Inflammatory macrophage treated with lipopolysaccharide for 4 hours (primary cell): ENCODE measurements at places on chromosomes 2 and 18.

DNA sequence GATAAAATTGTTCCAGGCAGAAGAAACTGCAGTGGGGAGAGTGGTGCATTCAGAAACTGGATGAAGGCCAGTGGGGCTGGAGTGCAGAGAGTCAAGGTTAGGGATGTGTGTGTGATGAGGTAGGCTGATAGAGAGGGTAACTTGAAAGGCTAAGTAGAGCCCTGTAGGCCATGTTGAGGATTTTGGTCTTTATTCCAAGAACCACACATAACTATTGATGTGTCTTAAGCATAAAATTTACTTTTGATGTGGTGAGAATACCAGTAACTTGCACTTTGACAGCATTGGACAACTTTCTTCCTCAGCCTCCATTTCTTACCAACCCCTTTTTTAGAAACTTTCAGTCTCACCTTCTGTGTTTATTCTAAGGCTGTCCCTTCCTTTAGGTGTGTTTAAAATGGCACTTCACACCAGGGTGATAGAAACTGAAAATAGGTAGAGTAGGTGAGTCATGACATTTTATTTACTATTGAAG lies 22.6 kb downstream of the MTX2 start:
- no peak for DNase-seq

GRCh38 chr2:43569921-43570320 lies 25.9 kb downstream of the THADA start:
- DNase-seq, result no peak

GRCh38 chr2:127007652-127008051 lies 99.3 kb downstream of the BIN1 start:
- peak; percentile 56 for DNase-seq

DNA sequence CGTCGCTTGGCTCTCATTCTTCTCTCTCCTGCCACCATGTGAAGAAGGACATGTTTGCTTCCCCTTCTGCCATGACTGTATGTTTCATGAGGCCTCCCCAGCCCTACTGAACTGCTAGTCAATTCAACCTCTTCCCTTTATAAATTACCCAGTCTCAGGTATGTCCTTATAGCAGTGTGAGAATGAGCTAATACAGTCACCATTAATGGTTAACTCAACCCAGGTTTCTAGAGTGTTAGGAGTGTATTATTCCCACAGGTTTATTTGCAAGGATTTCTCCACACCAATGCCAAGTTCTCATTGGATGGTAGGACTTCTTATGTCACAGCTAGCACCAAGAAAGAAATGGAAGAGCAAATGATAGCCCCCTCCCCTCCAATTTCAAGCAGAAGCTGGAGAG lies 71.9 kb downstream of the DYNAP start:
- no peak for DNase-seq

DNA sequence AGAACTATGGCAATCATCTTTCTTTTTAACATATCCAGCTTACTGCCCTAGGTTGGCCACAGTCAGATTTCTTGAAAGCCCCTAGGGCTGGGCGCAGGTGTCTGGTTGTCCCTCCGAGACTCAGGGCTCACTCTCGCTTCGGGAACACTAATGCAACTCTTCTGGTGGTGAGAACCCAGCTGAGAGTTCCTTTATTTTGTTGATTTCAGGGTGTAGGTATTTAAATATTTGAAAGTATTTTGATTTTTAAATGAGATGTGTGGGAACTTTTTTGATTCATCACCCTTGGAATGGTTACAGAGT lies 40.7 kb downstream of the INPP4A start:
- no peak for DNase-seq

GRCh38 chr18:62751341-62751821 lies 36.0 kb downstream of the PHLPP1 start:
- no peak for DNase-seq

DNA sequence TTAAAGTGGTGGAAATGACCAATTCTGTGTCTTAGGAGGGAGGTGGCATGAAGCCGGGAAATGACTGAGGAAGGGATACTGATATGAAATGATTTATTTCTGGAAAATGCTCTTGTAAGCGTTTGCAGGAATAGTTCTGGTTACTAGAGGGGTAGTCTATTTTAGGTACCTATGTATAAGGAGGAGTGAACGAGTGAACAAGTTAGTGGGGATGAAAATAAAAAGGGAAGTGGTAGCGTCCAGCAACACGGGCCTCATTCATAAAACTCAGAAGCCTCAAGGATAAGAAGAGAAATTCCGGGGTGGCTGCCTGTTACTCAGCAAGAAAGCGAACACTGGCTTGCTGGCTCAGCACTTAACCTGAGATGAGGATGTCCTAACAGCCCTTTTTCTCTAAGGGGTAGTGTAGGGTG lies 303.3 kb downstream of the NCKAP5 start:
- no peak for DNase-seq

GRCh38 chr18:9712130-9712577 lies 4.1 kb downstream of the RAB31 start:
- DNase-seq, result no peak

- DNase-seq, result no peak
These were observed 102.2 kb downstream of the AP1S3 start for GRCh38 chr2:223735035-223735640.

DNA sequence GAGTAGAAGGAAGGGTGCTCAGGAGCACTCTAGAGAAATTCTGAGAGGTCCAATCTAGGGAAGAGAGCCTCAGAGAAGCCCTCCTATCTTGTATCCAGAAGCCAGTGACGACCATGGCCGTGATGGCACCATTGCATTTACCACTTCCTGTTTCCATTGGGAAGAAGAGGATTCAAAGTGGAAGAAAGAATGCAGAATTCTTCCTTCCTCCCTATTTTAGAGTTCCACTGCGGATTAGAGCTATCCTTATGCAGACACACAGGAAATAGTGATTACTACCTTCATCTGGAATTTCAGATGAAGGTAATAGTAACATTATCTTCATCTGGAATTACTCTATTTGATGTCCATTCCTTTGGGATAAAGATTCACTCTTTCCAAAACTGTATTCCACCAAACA lies 45.6 kb upstream of the PCBP1 start:
- peak; percentile 43 for DNase-seq

DNA sequence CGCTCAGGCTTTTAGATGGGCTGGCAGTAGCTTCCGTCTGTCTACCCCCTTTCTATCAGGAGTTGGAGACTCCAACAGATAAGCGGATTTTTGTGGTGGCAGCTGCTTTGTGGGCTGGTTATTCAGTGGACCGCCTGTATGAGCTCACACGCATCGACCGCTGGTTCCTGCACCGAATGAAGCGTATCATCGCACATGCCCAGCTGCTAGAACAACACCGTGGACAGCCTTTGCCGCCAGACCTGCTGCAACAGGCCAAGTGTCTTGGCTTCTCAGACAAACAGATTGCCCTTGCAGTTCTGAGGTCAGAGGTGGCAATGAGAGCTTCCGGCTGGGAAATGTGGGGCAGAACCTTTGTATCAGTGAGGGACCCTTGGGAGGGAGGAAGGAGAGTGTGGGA lies 14.8 kb downstream of the CAD start:
- DNase-seq, result no peak

DNA sequence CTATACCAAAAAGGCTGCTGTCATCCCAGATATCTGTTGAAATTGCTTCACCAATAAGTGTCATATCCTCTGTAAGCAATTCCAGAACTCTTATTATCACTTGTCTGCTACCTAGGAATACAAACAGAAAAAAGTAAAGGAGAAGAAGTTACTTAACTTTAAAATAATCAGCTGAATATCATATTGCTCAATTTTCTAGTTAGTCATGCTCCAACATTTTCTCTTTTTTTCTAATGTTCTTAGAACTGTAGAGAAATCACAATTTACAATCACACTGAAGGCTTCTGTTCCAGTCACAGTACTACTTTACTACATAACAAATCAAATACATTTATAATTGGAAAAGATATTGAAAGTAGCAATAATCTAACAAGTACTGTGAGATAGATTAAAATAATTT lies 17.4 kb downstream of the RTTN start:
- peak; percentile 22 for DNase-seq
